ENCODE measurements at places on chromosomes 12 and 14.

GRCh38 chr14:45252366-45253069, 484 bp downstream of the MIS18BP1 start:
- DNase-seq, result no peak

- no peak for DNase-seq
Observed at GRCh38 chr14:104652386-104652785, 37.0 kb upstream of the INF2 start.

GRCh38 chr12:46300910-46301309, 32.1 kb upstream of the SLC38A1 start:
- no peak for DNase-seq

DNA sequence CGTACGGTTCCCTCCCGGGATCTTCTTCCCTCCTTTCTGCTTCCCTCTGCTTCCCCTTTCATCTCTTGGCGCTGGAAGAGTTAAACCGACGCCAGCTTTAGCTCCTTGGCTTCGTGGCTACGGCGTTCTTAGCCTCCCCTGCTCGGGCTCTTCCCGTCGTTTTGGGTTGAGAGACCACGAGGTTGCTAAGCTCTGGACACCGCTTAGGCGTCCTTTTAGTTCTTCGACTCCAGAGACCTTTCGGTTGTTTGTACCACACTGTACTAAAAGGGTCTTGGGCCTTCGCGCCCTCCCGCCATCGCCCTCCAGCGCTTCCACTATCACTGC, 545 bp downstream of the CPSF2 start:
- DNase-seq, result peak; percentile 22

DNA sequence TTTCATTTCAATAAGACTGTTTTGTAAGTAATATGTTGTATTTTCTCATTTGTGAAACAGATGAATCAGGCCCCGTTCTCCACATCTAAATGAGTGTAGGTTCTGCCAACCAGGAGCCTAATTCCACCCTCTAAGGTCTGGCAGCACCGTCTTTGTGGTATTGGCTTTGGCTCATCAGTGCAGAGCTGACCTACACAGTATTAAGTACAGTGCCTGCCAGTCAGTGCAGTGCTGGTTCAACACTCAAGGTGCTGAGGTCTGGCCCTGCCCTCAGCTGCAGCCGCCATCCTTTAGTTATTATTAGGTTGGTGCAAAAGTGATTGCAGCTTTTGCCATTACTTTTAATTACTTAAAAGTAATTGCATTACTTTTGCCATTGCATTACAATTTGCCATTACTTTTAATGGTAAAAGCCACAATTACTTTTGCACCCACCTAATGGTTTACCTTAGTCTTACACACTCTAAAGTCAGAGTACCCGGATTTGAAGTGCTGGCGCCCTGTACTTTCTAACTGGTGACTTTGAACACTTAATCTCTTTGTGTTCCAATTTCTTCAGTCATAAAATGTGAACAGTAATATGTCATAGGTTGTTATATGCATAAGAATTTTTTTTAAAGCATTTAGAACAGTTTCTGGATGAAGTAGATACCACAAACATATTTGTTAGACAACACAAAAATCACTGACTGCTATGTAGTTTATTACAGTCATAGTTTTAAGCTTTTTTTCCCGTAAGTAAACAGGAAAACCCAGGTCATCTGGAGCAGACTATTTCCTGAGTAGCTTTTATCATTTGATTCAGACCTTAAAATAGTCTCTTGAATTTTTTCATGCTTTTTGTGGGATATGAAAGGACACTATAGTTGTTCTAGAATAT, 99.5 kb downstream of the SYNE2 start:
- no peak for DNase-seq

GRCh38 chr14:93984070-93984469, 7.7 kb upstream of the ASB2 start:
- no peak for DNase-seq

GRCh38 chr14:77185093-77185465, 3.5 kb downstream of the TMEM63C start:
- no peak for DNase-seq

DNA sequence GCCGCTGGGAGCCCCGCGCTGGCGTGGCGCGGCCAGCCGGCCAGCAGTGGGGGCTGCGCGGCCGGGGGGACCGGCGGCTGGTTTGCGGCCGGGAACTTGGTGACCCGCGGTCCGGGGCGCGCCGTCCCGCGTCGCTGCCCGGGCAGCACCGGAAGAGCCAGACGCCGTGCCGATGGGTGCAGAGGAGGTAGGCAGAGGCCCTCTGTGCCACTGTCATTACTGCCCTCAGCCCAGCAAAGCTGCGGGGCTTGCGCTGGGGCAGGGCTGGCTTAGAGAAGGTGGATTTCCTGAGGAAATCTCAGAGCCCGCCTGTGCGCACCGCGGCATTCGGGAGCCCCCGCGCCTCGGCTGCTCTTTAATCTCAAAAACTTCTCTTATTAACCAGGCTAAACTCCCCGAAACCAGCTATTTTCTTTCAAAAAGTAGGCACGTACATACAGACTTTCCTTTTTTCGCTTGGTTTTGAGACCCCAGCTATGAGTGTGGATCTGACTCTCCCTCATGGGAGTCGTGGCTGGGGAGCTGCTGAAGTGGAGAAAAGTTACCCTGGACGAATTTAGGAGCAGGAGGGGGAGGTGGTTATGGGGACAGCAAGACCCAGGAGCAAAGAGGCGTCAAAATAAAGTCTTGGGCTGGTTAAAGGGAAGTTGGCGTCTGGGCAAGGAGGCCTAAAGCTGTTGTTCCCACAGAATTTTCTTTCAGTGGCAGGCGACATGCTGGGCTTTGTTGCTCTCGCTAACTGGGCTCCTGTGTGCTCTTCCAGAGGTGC, 802 bp downstream of the SUSD6 start:
- DNase-seq, result peak; percentile 13

All from RWPE1 (cell line).